ENCODE measurements at places on chromosomes 11 and 22.
A peak's percentile ranks its signal among the peaks of the same experiment; 100 is the strongest.

DNA sequence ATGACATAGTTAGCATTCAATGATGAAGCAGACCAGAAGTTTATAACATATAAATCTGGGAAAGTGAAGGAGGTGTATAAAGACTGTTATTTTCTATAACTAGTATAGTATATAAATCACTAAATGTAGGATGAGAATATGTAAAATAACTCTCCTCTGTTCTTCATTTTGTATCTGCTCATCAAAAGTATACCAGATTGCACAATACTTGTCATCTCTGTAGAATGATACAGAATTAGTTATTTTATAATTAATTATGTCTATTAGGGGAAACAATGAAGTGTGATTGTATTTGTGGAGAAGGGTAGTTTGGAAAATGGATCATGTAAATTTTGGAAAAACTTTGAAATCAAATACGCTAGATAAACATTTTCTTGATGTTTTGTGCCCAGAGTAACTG, 18.4 kb downstream of the OR51L1 start:
- DNase-seq: no peak

GRCh38 chr11:83238111-83238510, 44.6 kb downstream of the ANKRD42 start:
- DNase-seq: no peak

DNA sequence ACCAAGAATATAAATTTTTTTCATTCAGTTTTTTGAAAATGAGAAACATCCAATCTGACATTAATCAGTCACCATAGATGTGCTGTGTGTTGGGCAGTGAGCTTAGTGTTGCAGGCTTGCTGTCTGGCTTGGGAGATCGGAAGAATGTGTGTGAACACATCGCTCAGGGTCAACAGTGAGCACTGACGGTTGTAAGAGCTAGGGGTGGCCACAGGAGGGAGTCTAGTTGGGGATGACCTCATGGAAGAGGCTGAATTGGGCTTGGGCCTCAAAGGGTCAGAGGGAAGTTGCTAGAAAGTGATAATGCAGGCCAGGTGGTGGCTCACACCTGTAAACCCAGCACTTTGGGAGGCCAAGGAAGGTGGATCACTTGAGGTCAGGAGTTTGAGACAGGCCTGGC, 375.4 kb downstream of the DDX10 start:
- DNase-seq: no peak

GRCh38 chr11:122091835-122092234, 24.2 kb downstream of the BLID start:
- no peak for DNase-seq

- DNase-seq: peak; percentile 61
Measured at GRCh38 chr22:30253205-30253852, 6.8 kb upstream of the LIF start.

DNA sequence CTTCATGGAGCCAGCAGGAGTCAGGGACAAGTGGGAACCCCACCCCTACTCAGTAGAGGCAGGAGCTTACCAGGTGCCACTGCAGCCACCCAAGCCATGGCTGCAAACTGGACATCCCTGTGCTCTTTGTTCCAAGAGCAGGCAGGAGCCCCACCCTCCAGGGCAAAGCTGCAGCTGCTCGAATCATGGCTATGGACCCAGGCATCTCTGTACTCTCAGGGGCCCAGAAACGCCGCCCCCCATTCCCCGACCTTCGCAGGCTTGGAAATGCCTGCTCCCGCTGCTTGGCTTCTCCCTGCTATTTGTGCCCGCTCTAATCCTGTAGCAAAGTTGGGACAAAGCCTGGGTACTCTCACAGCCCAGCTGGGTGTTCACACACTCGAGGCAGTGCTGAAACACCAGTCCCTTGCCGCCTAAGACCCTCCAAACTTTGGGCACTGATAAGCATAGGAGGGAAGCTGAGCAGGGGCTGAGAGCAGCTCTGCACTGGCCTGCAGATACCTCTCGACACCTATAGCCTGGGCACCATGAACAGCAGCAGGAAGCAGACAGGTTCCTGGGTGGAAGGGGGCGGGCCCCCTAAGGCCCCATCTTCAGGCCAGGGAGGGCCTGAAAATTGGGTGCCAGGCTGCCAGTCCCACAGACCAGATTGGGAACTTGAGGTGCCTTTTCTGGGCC, 402.4 kb downstream of the LRRC4C start:
- DNase-seq: no peak

- peak; percentile 26 for DNase-seq
Measured at GRCh38 chr11:34936945-34937629, 20.7 kb downstream of the PDHX start.

GRCh38 chr11:89184021-89184420, 6.3 kb downstream of the TYR start:
- no peak for DNase-seq

GRCh38 chr11:119505861-119506260, 82.9 kb upstream of the THY1 start:
- DNase-seq: no peak

- DNase-seq: no peak
Measured at GRCh38 chr11:83272627-83273026, 13.5 kb downstream of the CCDC90B start.

DNA sequence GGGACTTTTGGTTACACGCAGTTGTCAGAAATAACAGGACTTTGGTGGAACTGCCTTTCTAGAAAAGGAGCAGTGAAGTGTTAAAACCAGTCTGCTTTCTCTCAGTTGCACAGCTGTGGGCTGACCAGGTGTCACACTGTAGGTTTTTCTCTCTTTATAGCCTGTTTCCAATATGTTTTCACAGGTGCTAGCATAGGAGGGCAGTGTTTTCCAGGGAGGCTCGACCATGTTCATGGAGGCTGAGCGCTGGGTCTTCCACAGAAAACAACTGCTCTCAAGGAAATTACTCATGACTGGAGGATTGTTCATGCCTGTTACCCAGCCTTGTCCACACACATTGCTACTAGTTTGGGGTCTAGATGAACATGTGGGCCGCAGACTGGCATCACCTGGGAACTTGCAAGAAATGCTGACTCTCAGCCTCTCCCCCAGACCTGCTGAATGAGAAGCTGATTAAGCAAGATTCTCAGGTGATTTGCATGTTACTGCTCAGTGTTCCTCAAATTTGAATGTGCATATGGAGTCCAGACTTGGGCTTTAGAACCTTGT, 157.7 kb downstream of the MAML2 start:
- no peak for DNase-seq

GRCh38 chr22:37664249-37665101, 6.0 kb downstream of the PDXP start:
- DNase-seq: no peak

DNA sequence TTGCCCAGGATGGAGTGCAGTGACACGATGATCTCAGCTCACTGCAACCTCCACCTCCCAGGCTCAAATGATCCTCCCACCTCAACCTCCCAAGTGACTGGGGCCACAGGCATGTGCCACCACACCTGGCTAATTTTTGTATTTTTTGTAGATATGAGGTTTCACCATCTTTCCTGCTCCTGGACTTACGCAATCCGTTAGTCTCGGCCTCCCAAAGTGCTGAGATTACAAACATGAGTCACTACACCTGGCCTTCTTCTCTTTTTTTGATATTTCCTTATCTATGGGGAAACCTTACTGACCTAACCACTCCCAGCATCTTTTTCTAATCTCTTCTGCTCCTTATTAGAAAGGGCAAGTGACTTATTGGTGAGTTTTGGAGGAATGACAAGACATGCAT, 121.7 kb upstream of the CHORDC1 start:
- no peak for DNase-seq

DNA sequence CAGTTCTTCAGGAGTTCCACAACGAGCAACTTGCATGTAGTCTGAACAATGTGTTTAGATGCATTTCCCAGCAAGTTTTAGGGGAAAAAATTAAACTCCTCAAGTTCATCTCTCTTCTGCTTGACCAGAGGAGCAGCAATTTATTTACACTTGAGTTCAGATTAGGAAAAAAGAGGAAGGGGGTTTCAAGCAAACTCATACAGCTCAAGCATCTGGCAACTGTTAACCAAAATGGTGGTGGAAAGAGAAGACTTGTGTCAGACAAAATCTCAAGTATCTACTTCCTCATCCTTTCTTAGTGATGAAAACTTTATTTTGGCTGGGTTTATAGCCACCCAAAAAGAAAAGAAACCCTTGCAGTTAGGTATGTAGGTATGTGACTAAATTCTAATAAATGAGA, 29.1 kb upstream of the PICALM start:
- DNase-seq: peak; percentile 60

- no peak for DNase-seq
Measured at GRCh38 chr11:76830639-76831327, 29.9 kb upstream of the ACER3 start.

- no peak for DNase-seq
Measured at GRCh38 chr22:24416095-24416494, 11.3 kb upstream of the ADORA2A start.

DNA sequence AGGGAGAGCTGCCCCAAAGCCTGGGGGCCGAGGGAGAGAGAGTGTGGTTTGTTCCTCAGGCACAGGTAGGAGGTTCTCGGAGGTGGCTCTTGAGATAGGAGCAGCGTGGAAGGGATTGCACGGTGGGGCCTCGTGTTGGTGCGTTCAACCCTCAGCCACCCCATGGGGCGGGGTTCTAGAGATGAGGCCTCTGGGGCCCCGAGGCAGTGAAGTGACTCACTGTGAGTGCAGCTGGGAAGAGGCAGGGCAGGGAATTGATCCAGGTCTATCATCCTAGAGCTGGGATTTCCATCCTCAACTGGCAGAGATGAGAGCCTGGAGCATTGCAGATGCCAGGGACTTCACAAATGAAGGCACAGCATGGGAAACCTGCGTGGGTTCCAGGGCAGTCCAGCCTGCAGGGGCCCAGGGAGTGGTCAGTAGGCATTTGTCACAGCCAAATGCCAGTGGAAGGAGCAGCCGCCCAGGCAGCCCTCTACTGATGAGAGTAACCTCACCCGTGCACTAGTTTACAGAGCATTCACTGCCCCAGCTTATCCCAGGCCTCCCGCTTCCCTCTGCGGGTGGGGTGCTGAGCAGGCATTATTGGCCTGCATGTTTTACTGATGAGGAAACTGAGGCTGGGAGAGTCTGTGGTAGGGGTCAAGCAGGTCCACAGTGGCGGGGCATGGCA, 5.1 kb upstream of the SMARCB1 start:
- no peak for DNase-seq

All from common myeloid progenitor, CD34-positive (primary cell).